Uterine smooth muscle cell (primary cell): ENCODE measurements at places on chromosomes 3 and 15. TPM values are rescaled to one million over a fixed set of nuclear protein-coding genes. Genes with fewer than 3 reads are reported as not detected.

NRROS gene
- total RNA-seq, result 2.2 and 3.0 TPM in 2 replicates

STRIT1 gene
- total RNA-seq, result not detected in 2 replicates

UTS2B gene
- total RNA-seq, result 0.37 and 1.00 TPM in 2 replicates

TM4SF18 gene
- 0.22 and 0.37 TPM in 2 replicates for total RNA-seq

CFAP92 gene
- not detected in 2 replicates for total RNA-seq

UQCC5 gene
- 1.8 and 12.6 TPM in 2 replicates for total RNA-seq

CEP63 gene
- 15.5 and 22.4 TPM in 2 replicates for total RNA-seq

RTP3 gene
- total RNA-seq, result not detected in 2 replicates

RYR3 gene
- not detected in 2 replicates for total RNA-seq

TMEM45A gene
- 18.7 and 39.0 TPM in 2 replicates for total RNA-seq

SLC22A14 gene
- total RNA-seq, result under 0.01 TPM in 1 of 2 replicates, not detected in the other

C3orf80 gene
- 1.7 and 4.9 TPM in 2 replicates for total RNA-seq

HACL1 gene
- 16.9 and 21.7 TPM in 2 replicates for total RNA-seq

FBXL22 gene
- total RNA-seq, result 0.22 and 1.5 TPM in 2 replicates

LCTL gene
- total RNA-seq, result 0.33 and 0.75 TPM in 2 replicates

IGSF10 gene
- 0.33 and 0.37 TPM in 2 replicates for total RNA-seq

COL6A5 gene
- total RNA-seq, result under 0.01 TPM in 1 of 2 replicates, not detected in the other

DUSP7 gene
- total RNA-seq, result 7.9 and 8.6 TPM in 2 replicates

SPINK8 gene
- total RNA-seq, result not detected in 2 replicates

FANCD2 gene
- total RNA-seq, result 9.6 and 43.9 TPM in 2 replicates

TP63 gene
- under 0.01 and 0.25 TPM in 2 replicates for total RNA-seq

HTR3E gene
- not detected in 2 replicates for total RNA-seq

MESP2 gene
- total RNA-seq, result 0.55 and 0.75 TPM in 2 replicates

ADAMTS7 gene
- total RNA-seq, result 1.2 and 2.2 TPM in 2 replicates

PARP15 gene
- under 0.01 and 0.11 TPM in 2 replicates for total RNA-seq

GUCA1C gene
- total RNA-seq, result not detected in 2 replicates

SLC28A1 gene
- total RNA-seq, result under 0.01 and 0.12 TPM in 2 replicates

GPR62 gene
- 0.12 TPM in 1 of 2 replicates, not detected in the other for total RNA-seq

PSTPIP1 gene
- total RNA-seq, result 0.11 TPM in 1 of 2 replicates, not detected in the other

SLC15A2 gene
- 0.11 and 0.75 TPM in 2 replicates for total RNA-seq

CPLX3 gene
- not detected in 2 replicates for total RNA-seq

GP5 gene
- under 0.01 TPM in 1 of 2 replicates, not detected in the other for total RNA-seq
